ENCODE measurements at places on chromosomes 6 and 20.

DNA sequence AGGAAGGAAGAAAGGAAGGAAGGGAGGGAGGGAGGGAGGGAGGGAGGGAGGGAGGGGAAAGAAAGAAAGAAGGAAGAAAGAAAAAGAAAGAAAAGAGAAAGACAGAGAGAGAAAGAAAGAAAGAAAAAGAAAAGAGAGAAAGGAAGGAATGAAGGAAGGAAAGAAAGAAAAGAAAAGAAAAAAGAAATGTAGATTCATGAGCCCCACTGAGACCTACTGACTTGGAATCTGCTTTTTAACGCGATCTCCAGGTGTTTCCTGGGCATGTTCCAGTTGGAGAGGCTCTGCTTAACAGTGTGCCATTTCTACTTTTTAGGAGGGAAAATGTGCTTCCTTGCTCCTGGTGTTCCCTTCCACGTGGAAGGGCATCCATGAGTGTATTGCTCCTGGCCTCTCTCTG lies 16.4 kb downstream of the DEFB132 start:
- no peak for DNase-seq

GRCh38 chr6:4931530-4932227 lies 72.2 kb downstream of the RPP40 start:
- DNase-seq, result no peak

- no peak for DNase-seq
Measured at GRCh38 chr6:13695252-13695651, 16.4 kb downstream of the RANBP9 start.

DNA sequence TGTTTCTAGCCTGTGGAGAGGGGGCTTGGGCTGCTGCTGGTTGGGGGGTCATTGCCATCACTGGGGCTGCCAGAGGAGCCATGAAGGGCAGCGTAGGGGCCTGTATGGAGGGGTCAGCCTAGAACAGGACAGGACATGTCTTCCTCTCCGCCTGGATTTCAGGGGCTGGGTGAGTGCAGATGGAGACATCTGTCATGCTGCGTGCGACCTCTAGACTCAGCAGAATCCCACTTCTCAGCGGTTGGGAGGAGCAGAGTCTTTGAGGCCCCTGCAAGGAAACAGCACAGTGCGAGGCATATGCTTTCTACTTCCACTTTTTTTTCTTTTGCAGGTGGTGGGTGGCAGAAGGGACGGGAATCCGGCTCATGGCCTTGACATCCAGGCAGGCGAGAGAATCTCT lies 67.9 kb downstream of the EZR start:
- no peak for DNase-seq

- DNase-seq, result no peak
Measured at GRCh38 chr20:6113951-6114350, 8.9 kb downstream of the FERMT1 start.

DNA sequence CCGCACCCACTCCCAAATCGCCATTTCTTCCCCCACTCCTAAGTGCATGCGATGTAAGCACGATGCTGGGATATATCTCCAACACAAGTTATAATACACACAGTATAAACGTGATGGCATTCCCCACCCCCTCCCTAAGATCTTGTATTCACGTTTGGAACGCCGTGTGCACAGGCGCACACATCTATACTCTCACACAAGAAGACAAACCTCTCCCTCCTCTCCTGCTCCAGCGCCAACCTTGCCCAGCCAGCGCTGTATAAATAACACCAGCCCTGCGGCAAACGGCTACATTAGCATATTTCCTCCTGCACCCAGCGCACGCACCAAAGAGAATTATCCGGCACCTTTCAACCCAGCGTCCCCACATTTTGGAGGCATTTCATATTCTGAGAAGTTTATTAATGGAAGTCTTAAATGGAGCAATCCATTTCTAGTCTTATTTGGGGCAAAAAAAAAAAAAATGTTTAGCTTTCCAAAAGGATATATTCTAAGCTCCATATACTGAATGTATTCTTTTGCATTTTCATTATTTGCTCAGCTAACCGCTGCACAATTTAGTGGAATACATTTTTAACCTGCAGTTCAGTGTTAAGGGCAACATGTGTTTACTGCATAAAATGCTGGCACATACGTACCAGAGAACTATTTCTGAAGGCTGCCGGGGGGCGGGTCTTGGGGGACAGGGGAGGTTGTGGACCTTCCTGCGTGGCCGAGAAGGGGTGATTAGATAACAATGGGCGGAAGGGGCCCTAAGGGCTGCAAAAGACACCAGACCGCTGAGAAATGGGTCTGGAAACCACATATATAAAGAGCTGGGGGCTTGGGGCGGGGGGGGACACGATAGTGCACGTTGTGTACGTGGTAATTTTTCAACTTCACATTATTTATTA lies 1.1 kb upstream of the SLC22A23 start:
- no peak for DNase-seq

DNA sequence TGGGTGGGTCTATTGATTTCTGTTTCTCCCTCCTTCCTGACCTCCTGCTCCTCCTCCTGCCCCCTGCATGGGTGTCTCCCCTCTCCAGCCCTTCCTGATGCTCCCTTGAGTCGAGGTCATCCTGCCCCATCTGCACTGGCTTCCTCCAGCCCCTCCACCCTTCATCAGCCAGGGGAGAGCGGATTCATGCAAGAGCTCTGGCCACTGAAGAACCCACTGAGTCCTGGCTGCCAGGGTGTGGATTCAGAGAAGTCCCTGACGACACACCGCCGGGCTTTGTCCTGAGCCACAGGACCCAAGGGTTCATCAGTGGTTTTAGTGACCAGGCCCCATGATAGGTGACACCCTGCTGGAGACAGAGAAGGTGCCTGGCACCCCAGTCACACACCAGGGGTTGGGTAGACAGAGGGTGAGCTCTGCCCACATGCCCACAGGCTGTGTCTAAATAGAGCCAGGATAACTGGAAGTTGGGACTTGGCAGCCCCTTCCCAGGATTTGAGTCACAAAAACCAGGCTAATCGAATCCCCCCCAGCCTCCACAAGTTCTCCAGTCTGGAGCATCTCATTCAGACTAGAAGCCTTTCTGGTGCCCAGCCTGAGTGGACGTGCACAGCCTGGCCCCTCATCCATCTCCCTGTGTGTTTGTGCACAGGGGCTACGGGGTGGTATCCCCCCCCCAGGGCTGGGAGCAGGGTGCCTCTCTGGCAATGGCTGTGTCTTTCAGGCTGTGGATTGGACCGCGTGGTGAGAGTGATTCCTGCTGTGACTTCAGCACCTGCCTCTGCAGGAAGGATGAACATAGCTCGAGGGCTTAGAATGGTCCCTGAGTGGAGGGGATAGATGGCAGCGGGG lies 1.2 kb downstream of the GFRA4 start:
- DNase-seq, result no peak

DNA sequence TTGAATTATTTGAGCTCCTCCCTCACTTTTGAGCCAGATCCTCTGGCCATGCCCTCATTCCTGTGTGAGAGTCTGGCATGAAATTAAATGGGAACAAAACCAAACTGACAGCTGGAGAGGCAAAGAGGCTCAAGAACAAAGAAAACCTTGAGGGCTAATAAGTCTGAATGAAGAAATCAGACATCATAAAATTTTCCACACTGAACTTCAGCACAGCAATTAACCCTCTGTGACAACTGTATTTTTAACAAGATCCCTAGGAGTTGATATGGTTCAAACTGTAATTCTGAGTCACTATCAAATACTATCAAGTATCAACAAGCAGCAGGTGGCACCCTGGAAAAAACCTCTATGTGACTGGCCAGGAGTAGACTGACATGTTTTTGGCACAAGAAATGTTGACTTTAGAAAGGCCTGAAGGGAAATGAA lies 109.4 kb upstream of the EMILIN3 start:
- DNase-seq, result no peak

DNA sequence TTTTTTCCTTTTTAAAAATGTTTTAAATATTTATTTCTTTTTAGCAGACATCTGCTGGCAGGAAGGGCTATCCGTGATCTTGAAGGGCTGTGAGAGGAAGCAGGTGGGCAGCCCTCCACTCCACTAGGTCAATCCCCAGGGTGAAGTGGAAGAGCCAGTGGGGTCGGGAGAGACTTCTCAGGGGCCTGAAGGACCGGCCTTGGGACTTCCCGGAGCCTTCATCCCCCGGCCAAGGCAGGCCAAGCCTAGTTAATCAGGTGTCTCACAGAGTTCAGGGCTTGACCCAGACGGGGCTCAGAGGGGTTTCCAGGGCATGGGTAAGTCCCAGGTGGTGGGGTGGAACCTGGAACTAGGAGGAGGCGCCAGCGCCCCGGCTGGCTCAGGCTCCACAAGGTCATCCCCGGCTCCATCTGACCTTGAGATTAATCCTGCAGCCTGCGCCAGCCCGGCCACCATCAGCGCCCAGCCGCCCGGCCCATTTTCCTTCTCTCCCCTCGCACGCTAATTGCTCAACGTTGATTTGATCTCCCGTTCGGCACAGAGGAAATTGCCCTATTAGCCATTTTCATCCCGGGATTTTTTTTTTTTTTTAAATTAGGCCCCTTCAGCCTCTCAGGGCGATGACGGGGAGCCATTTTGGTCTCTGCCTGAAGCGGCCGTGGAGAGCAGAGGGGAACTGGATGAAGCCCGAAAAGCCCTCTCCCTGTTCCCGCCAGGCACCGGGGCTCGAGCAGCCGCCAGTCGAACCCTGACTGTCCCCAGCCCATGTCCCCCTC lies 44.4 kb downstream of the MDFI start:
- no peak for DNase-seq

DNA sequence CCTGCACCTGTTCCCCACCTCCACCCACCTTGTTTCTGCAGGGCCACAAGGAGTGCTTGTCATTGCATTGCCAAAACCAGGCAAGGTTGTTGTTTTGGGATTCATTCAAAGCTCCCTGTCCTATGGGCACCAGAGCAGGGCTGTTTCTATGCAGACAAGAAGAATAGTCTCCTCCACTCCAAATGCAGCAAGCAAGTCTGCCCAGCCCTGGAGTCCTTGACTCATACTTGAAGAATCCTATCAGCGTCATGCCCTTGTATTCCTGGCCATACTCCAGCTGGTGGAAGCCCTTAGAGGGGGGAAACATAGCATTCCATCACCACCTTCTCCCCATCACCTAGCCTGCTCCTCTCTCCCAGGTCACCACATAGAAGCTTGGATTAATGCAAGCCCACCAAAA lies 145.3 kb upstream of the ECI2 start:
- DNase-seq, result no peak

GRCh38 chr6:98787435-98787834 lies 46.9 kb upstream of the POU3F2 start:
- no peak for DNase-seq

- no peak for DNase-seq
Measured at GRCh38 chr6:89689732-89690131, 51.2 kb upstream of the LYRM2 start.

DNA sequence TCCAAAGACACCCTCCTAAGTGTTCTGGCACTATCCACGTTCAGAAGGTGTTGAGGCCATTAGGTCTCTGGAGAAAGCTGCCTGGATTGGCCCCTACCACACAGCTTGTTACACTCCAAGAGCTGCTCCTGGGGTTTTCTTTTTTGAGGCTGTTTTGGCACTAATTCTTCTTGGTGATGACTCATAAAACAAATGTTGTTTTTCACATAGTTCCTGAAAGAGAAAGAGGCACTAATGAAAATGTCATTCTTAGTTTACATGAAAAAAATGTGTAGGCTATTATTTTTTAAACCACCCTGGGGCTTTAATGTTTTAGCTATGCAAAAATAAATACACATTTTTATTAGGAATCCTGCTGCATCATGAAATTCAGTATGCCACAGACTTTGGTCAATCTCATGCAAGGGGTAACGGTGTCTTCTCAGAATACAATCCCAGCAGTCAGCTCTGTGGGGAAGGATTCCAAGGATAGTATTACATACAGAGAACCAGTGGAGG lies 38.1 kb downstream of the TBPL1 start:
- DNase-seq, result no peak

DNA sequence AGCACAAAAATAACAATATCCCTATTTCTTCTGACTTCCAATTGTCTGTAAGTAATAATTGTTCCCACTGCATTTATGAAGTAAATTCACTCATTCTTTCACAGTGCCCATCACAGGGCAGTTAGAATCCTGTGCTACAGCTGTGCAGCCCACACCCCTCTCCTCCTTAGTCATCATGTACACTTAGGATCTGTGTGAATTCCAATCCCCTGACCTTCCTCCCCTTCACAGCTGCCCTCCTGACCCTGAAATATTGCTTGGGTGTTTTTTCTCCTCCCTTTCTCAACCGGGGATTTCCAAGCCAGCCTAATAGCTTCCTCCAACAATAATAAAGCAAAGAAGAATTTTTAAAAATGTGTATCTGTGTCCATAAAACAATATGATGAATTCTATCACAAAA lies 91.5 kb upstream of the BEND6 start:
- no peak for DNase-seq

GRCh38 chr20:44743916-44744655 lies 1.6 kb upstream of the KCNK15 start:
- no peak for DNase-seq

DNA sequence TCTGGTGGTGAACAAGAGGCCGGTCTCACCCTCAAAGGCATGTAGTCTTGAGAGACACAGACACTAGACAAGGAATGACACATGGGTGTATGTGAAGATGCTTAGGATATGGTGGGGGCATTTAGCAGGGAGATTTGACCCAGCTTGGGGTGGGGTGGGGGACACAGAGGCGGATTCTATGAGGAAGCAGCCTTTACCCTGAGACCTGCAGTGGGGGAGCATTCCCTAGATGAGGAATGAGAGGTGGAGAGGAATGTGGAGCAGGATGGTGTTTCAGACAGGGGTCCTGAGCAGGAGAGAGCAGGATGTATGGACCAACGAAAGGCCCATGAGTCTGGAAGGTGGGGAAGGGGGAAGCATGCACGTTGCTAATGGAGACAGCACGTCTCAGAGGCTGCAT lies 57.8 kb downstream of the PHACTR3 start:
- DNase-seq, result no peak

DNA sequence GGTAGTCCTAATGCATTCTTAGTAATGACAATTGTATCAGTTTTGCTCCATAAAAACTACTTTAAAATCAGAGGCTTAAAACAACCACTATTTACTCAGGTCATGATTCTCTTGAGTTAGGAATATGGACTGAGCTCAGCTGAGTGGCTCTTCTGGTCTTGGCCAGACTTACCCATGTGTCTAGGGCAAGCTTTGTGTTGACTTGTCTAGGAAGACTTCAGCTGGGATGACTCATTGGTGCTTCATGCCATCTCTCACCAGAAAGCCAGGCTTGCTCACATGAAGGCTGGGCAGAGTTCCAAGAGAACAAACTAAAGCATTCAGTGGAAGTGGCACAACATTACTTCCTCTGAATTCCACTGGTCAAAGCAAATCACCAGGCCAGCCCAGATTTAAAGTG lies 155.3 kb downstream of the DHX35 start:
- no peak for DNase-seq

DNA sequence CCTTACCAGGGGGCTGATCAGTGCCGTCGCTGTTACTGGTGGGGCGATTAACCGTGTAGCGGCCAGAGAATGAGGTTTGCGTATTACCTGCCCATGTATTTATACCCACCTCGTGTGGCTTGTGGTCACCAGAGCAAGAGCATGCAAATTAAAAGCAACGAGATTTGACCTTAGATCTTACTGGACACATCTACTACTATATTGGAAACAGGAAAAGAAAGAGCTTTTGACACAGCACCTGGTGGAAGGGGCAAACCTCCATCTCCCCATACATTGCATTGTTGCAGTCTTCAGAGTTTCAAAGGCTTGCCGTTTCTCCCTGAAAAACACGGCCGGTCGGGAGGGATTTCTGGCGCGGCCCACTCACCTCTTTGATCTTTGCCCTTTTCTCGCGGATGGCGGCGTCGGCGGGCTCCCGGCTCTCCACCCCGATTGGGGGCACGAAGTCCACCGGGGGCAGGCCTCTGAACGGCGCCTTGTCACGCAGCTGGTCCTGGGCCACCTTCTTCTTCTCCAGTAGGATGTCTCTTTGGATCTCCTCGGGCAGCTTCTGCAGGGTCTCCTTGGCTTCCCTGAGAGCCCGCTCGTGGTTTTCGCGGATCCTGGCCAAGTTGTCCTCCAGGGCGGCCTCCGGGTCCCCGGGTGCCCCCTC lies 1.3 kb downstream of the MAN1A1 start:
- DNase-seq, result peak; percentile 26
